Stimulated activated CD4-positive, alpha-beta T cell treated with anti-CD3 and anti-CD28 coated beads, Interleukin-2, amount 100 ng/mL, for 48 hours (primary cell): ENCODE measurements at places on chromosomes 5 and 9.

DNA sequence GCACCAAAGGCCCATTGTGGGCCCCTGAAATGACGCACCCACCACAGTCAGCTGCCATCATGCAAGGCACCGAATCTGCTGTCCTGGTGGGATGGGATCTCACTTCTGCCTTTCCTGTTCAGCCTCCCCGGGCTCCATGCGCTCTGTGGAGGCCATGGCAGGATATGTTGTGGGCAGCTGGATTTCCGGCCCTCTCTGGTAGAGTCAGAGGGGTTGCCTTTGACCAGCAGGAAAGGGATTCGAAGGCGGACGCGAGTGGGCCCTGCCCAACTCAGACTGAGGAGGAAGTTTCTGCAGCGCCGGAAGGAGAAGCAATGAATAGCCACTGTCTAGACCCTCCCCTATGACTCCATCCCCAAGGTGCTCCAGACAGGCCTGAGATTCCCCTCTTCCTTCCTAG lies 35.5 kb downstream of the GADD45G start:
- DNase-seq: no peak

GRCh38 chr9:81874931-81875330 lies 53.3 kb upstream of the SPATA31D4 start:
- no peak for DNase-seq

DNA sequence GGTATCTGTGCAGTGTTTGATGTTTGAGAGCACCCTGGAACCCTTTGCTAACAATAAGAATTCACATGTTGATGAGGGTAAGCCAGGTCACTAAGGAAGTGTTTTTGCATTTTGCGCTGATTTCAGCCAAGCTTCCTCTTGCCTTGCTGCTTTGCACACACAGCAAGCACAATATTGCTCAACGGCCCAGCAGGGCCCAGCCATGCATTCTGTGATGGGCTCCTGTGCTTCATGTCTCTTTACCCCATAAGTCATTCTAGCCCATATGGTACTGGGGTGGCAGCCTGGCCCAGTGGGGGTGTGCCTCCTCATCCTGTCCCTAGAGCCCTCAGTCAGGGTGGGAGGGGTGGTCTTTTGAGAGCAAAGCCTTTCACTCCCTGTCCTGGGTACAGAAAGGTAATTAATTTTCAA lies 481.3 kb downstream of the GADD45G start:
- DNase-seq: no peak

DNA sequence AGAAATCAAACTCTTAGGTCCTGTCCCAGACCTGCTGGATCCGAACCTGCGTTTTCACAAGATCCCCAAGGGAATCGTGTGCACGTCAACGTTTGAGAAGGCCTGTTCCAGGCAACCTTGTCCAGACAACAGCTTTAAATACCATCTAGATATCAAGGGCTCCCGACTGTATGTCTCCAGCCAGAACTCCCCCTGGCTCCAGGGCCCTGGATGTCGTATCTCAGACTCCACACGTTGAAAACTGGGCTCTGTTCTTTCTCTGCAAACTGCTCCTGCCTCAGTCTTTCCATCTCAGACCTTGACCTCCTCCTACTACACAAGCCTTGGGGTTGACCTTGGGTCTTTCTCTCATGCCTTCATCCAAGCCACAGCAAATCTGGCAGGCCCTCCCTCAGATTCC lies 5.8 kb upstream of the ENG start:
- no peak for DNase-seq

DNA sequence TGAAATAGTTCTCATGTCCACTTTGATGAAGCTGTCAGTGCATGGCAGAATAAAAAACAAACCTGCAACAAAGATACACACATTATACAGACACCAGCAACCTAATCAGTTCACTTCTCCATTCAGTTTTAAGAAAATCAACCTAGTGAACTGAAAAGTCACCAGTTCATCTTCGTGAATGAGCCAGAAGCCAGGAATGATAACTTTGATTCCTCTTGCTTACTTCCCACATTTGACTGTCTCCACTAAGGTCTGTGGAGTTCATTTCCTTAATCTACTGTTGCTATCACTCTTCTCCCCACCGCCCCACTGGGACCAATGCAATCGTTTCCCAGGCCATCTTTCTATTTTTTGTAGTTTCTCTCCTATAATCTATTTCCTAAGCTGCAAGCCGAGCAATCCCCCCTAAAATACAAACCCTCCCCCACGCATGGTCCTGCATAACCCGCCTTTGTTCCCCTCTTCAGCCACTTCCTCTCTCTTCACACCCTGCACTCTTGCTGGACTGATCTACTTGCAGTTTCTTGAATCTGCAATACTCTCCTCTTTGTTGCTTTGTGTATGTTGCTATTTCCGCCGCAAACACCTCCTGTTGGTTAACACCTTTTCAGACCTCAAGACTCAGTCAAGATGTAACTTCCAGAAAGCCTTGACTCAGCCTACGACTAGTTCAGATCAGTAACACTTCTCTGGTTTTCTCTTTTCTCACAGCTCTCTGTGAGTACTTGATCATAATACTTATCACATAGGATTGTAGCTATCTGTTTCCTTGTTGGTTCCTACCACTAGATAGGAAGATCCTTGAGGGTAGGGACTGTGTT lies 16.6 kb downstream of the STOM start:
- DNase-seq: no peak

- no peak for DNase-seq
Measured at GRCh38 chr5:176789873-176790615, 20.3 kb upstream of the UNC5A start.

GRCh38 chr5:24433555-24433954 lies 211.2 kb downstream of the CDH10 start:
- DNase-seq: no peak

DNA sequence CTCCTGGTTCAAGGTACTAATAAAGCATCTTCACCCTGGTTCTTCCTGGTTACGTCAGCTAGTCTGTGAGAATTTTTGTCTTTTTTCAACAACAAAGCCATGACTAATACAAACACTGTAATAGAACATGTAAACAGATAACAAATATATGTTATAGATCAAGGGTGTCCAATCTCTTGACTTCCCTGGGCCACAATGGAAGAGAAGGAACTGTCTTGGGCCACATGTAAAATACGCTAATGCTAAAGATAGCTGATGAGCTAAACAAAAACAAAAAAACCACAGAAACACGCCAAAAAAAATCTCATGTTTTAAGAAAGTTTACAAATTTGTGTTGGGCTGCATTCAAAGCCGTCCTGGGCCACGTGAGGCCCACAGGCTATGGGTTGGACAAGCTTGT lies 124.5 kb upstream of the GNA14 start:
- DNase-seq: no peak

- no peak for DNase-seq
Measured at GRCh38 chr5:2741956-2742355, 9.5 kb downstream of the IRX2 start.

GRCh38 chr5:163846512-163846911 lies 341.1 kb downstream of the MAT2B start:
- no peak for DNase-seq

GRCh38 chr9:17695482-17695881 lies 116.6 kb downstream of the SH3GL2 start:
- DNase-seq: no peak

DNA sequence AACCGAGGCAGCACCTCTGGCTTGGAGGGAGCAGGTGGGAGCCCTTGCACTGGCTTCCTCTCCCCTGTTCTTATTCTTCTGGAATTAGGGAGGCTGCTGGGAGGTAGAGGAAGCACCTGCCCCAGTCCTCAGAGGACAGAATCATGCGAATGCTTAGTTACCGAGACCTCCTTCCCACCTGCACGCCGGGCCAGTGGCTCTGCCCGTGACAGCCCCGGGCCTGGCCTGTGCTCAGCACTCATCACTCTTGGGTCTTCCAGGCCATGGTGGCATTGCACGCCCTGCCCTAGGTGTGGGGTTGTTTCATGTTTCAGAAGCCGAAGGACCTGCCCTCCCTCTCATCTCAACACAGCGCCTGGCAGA lies 45.3 kb upstream of the NKD2 start:
- no peak for DNase-seq

- DNase-seq: no peak
Measured at GRCh38 chr5:178237431-178238312, 5.1 kb upstream of the PHYKPL start.

- DNase-seq: no peak
Measured at GRCh38 chr9:127878001-127878651, 651 bp upstream of the AK1 start.

DNA sequence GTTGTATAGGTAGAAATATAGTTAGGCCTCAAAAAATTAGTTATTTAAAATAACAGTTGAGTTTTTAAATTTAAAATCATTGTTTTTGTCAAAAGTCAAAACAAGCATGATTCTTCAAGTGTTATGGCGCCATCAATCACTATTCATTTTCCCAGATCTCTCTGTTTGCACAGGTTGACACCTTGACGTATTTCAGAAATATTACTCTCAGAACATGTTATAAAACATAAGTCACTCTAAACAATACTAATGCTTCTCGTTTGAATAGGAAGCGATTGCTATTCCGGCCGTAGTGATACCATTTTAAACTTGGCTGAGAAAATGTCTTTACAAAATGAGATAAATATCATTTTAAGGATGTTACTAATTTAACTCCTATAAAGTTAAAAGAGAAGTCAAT lies 126.1 kb upstream of the VCAN start:
- DNase-seq: no peak

- no peak for DNase-seq
Measured at GRCh38 chr9:3922846-3923245, 377.0 kb downstream of the GLIS3 start.

- DNase-seq: no peak
Measured at GRCh38 chr9:74958587-74958986, 5.9 kb upstream of the C9orf40 start.

DNA sequence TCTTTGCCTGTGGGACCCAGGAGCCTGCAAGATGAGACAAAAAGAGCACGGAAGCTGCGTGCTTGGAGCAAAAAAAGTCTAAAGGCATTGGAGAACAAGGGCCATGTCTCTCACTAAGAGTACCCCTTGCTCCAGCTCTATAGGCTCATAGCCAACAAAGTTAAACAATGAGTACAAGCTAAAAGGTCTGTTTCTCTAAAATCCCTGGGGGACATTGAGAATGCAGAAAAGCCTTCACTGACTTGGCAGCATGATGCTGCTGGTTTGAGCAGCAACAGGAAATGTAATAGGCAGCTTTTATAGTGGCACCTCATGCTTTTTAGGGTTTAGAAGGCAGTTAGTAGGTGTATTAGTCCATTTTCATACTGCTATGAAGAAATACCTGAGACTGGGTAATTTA lies 287.5 kb downstream of the SMARCA2 start:
- no peak for DNase-seq
